WTC11 (cell line): ENCODE measurements at places on chromosomes 2 and 18. TPM values are rescaled to one million over a fixed set of nuclear protein-coding genes. Genes with fewer than 3 reads are reported as not detected.

GRCh38 chr2:53127061-53127650, 640.4 kb upstream of the CHAC2 start:
- no peak overlapping the region for H3K4me3 ChIP-seq
- H3K36me3 ChIP-seq, result no peaks in the 10 kb centered on the region
- no peaks in the 10 kb centered on the region for H3K27me3 ChIP-seq
- no peak for DNase-seq

Gene TMEM17
- total RNA-seq, result 0.66 to 1.2 TPM (median 1.1 TPM) in 3 replicates

Gene HTR2B
- total RNA-seq, result not detected in 3 replicates

- H3K27me3 ChIP-seq, result no peaks in the 10 kb centered on the region
- peaks cover 20% of the 10 kb centered on the region for H3K4me1 ChIP-seq
- no peak overlapping the region for H3K27ac ChIP-seq
- DNase-seq, result no peak
Measured at GRCh38 chr2:12731701-12732280, 15.1 kb downstream of the TRIB2 start.

Gene ABCB6
- 42.1 to 45.3 TPM (median 44.8 TPM) in 3 replicates for total RNA-seq

GRCh38 chr18:1968801-1969498, 602.4 kb downstream of the METTL4 start:
- no peak for DNase-seq
- H3K4me3 ChIP-seq, result no peak overlapping the region
- H3K27me3 ChIP-seq, result peaks cover 46% of the 10 kb centered on the region
- H3K4me1 ChIP-seq, result peaks cover 16% of the 10 kb centered on the region
- no peak overlapping the region for H3K27ac ChIP-seq

Gene GKN1
- total RNA-seq, result not detected in 3 replicates

GRCh38 chr18:30280861-30281470, 761.6 kb downstream of the DSC3 start:
- peak overlapping the region; percentile 7 for H3K27ac ChIP-seq
- H3K36me3 ChIP-seq, result no peaks in the 10 kb centered on the region
- no peaks in the 10 kb centered on the region for H3K27me3 ChIP-seq
- no peak for DNase-seq

GRCh38 chr2:79717364-79718007, 204.6 kb downstream of the CTNNA2 start:
- peak; percentile 16 for DNase-seq
- no peaks in the 10 kb centered on the region for H3K27me3 ChIP-seq
- H3K4me3 ChIP-seq, result no peak overlapping the region
- no peaks in the 10 kb centered on the region for H3K36me3 ChIP-seq
- peaks cover 12% of the 10 kb centered on the region for H3K4me1 ChIP-seq

Gene NEURL3
- not detected in 3 replicates for total RNA-seq

DNA sequence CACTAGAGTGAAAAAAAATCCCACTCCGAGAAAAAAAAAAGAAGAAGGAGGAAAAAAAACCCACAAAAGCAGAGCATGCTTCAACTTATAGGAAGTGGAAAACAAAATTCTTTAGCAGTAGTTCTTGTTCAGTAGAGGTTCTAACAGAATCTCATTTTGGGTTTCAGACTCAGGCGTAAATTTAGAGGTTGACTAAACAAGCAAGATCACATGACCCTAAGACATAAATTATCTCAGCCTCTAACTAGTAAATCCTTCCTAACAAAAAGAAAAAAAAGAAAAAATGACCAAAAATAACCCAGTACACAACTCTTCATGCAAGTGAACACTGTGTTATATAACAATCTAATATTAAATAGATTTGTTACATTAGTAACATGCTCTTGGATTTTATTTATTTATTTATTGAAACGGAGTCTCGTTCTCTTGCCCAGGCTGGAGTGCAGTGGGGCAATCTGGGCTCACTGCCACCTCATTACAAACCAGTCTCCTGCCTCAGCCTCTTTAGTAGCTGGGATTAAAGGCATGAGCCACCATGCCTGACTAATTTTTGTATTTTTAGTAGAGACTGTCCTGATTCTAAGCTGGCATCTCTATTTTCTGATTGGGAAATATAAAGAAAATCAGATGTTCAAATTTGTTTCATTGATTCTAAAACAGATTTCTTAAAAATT, 35.4 kb downstream of the PPP4R3B start:
- no peak overlapping the region for H3K4me3 ChIP-seq
- H3K27me3 ChIP-seq, result no peaks in the 10 kb centered on the region
- H3K36me3 ChIP-seq, result peaks cover 25% of the 10 kb centered on the region
- H3K4me1 ChIP-seq, result no peaks in the 10 kb centered on the region
- 0 out of 2 replicates have a peak overlapping the region, but pooled peaks have one; percentile 22 for H3K27ac ChIP-seq
- DNase-seq, result no peak

GRCh38 chr2:229695961-229696360, 18.4 kb downstream of the DNER start:
- H3K27me3 ChIP-seq, result no peaks in the 10 kb centered on the region
- no peak overlapping the region for H3K4me3 ChIP-seq
- H3K36me3 ChIP-seq, result peaks cover 18% of the 10 kb centered on the region

Gene ABCB11
- 0.02 to 0.77 TPM (median 0.02 TPM) in 3 replicates for total RNA-seq

Gene TNFAIP6
- 0.11 to 0.18 TPM (median 0.11 TPM) in 3 replicates for total RNA-seq
